Activated CD4-positive, alpha-beta T cell treated with anti-CD3 and anti-CD28 coated beads for 1 hour (primary cell): ENCODE measurements at places on chromosomes 12 and 14.

- DNase-seq = no peak
Measured at GRCh38 chr12:120249875-120250795, 15.4 kb downstream of the PXN start.

- DNase-seq = no peak
Measured at GRCh38 chr12:65287426-65287825, 8.9 kb downstream of the MSRB3 start.

- no peak for DNase-seq
Measured at GRCh38 chr14:75833326-75834020, 148.3 kb downstream of the TGFB3 start.

DNA sequence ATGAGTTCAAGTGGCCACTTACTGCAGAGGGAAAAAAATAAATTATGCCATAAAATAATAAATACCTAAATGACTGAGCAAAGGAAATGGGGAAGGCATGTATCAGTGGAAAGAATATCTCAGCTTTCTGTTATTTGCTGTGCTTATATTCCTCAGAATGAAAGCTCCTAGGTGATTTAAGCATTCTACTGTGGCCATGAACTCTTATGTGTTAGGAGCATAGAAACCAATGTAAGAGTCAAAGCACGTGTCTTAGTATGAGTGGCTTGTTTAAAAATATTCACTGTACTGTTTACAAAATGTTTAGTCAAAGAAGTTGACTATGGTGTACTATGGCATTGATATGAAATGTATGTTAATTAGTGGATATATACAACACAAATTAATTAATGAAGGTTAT is 59.0 kb upstream of the RTL1 start:
- DNase-seq = no peak

- DNase-seq = no peak
Measured at GRCh38 chr14:62301911-62302310, 539.7 kb downstream of the SNAPC1 start.

- no peak for DNase-seq
Measured at GRCh38 chr12:46187023-46187422, 81.8 kb downstream of the SLC38A1 start.

- no peak for DNase-seq
Measured at GRCh38 chr12:15323480-15323879, 1.2 kb downstream of the PTPRO start.

DNA sequence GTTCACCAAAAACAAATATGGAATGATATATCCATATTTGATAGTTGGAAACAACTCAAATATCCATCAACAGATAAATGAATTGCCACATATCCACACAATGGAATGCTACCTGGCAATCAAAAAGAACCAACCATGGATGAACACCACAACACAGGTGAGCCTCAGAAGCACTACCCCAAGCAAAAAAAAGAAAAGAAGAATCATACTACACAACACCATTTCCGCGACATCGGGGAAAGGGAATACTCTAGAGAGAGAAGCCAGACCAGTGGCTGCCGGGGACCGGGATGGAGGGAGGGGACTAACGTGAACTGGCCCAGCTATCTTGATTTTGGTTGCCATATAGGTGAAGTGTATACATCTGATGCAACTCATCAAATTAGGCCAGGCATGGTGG is 41.4 kb downstream of the SCARB1 start:
- DNase-seq = no peak

GRCh38 chr14:32764131-32764530 is 174.5 kb upstream of the NPAS3 start:
- DNase-seq = no peak

DNA sequence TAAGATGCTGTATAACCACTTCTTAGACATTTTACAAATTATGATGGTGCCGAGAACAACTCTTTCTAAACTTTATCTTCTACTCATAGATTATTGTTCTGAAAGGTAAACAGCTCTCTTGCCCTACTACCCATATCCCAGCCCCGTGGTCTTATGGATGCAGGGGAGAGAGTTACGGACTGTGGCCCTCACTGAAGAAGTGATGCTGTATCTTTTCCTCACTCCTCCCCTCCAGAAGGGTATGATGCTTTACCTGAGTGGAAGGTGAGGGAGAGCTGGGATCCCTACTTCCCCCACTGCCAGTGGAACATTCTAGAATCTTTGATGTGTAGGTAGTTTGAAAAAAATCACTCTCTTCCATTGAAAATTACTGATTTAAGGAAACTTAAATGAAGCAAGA is 3.5 kb downstream of the TSHR start:
- DNase-seq = no peak

- DNase-seq = no peak
Measured at GRCh38 chr12:114858388-114859146, 174.6 kb upstream of the TBX3 start.

GRCh38 chr14:51119411-51120051 is 24.6 kb upstream of the TRIM9 start:
- DNase-seq = no peak

DNA sequence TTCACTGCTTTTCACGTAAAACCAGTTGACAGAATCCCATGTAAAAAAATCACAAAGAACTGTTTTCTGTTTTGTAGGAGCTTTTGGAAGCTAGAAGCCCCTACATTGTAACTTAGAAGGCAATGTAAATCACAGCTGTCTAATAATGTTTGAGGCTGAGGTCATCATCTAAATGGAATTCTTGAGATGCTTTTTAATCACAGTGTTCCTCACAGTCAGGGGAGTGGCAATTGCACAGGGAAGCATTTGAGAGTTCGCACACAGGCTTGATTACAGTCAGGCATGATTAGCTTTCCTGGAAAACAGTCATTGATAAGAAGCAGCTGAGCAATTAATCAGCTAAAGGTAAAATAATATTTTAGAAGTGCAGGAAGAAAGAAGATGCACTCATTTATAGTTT is 2.9 kb downstream of the SLC17A8 start:
- DNase-seq = no peak

DNA sequence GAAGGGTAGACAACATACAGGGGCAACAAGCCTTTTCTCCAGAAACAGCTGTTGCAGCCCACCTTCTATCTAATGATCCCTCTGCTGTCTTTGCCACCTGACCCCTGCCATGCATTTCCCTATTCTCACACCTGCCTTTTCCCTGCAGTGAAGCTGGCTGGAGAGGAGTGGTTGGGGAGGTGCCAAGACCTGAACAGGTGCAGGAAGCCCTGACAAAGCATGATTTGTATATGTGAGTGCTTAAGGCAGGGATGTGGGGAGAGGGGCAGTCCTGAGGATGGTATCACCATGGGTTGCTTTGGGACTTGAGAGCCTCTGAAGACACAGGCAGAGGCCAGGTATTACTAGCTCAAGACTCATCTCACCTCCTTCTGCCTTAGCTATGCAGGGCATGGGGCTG is 2.9 kb upstream of the PFDN5 start:
- no peak for DNase-seq

GRCh38 chr12:68158432-68158831 is 1.1 kb downstream of the IFNG start:
- no peak for DNase-seq

DNA sequence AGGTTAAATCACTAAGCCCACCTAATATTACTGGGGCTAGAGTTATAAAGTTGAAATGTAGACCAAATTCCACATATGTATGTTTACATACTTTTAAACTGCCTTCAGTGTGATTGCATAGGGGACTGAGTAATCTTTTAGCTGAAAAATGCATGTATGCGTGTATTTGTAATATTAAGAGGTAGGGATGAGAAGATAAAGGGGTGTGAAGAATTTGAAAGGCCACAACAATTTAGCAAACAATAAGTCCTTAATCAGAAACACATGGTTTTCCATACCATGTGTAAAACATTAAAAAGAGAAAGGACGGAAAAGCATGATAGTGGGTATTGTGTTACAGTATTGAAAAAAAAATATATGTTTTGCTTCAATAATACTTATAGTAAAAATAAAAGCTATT is 919.9 kb upstream of the FLRT2 start:
- DNase-seq = no peak

DNA sequence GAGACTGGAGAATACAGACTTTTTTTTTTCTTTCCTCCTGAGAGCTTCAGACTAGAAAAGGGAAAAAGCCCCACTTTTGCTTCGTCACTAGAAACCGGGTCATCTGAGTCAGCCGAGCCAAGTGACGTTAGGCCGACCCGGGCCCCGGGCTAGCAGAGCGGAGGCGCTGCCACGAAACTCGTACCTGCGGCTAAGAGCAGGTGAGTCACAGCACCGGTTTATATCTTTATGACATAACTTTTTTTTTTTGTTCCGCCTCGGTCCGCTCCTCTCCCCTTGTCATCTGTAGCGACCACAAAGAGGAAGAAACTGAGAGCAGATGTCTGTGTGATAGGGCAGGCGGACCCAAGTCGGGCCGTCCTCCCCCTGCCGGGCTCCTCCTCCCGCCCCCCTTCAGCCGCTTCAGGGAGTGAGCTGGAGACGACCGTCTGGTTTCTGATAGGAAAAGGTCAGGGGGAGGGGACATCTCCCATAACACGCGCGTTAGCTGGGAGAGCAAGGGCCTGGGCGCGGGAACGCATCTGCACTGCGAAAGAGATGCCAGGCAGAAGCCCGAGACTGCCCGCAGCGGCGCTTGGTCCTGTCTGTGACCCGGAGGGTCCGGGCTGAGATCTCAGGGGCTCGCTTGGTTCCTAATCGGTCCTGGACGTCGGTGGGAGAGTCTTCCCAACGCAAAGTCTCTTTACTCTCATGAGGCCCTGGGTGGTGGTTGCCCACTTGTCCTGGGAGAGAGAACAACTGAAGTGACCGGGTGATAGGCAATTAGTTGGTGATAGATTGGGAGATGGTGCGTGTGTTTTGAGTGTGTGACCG is 586 bp downstream of the TTC6 start:
- peak; percentile 35 for DNase-seq

DNA sequence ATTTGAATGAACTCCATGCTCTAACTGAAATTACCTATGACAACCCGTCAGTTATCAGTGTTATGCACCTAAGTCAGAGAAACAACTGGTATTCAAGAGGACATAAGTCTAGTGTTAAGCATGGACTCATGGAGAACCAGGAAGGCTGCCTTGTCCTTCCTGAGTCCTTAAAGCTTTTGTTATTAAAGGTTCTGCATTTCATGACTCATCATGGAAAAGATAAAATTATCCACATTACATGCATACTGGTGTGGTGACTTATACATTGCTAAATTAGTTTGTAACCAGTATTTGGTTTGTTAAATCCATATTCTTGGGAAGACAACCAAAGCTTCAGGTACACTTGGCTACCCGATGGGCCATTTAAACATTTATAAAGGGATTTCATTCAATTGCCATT is 6.5 kb upstream of the OR4E1 start:
- DNase-seq = no peak

DNA sequence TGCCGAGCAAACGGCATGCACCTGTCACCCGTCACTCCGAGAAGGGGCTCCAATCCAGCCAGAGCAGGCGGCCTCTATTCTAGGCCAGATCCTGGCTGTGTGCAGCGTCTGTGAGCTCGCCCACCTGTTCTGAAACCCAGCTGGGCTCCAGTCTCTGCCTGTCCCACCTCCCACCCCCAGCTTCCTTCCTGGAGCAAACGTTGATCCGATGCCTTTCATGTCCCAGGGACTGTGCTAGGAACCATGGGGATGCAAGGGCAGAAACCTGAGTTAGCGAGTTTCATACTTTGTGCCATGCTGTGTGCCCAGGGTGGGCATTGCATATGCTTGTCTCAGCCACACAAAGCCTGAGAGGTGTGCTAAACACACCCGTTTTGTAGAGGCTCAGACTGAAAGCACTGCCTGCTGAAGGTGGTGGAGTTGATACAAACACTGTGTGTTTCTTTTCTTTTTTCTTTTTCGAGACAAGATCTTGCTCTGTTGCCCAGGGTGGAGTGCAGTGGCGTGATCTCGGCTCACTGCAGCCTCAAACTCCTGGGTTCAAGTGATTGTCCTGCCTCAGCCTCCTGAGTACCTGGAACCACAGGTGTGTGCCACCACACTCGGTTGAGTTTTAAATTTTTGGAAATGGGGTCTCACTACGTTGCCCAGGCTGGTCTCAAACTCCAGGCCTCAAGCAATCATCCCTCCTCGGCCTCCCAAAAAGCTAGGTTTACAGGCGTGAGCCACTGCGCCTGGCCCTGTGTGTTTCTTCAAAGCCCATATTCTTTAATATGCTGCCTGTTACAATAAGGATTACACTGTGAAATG is 84.1 kb upstream of the MED13L start:
- DNase-seq = no peak

DNA sequence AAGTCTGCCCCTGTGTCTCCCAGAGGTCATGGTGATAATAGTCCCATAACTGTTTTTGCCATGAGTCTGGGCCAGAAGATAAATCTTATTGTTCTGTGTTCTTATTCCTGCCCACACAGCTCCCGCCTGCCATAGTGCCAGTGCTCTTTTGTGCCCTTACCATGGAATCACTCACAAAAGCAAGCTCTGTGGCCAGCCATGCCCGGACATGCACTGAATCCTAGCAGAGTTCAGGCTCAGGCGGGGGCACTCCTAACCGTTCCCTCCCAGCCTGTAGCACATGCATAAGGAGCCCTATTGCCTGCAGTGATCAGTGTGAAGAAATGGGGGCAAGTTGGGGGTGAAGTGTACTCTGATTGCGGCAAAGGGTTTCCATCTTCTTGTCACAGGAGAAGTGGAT is 33.3 kb downstream of the DHRS2 start:
- DNase-seq = no peak

- no peak for DNase-seq
Measured at GRCh38 chr14:104521816-104522745, 57.5 kb upstream of the C14orf180 start.

DNA sequence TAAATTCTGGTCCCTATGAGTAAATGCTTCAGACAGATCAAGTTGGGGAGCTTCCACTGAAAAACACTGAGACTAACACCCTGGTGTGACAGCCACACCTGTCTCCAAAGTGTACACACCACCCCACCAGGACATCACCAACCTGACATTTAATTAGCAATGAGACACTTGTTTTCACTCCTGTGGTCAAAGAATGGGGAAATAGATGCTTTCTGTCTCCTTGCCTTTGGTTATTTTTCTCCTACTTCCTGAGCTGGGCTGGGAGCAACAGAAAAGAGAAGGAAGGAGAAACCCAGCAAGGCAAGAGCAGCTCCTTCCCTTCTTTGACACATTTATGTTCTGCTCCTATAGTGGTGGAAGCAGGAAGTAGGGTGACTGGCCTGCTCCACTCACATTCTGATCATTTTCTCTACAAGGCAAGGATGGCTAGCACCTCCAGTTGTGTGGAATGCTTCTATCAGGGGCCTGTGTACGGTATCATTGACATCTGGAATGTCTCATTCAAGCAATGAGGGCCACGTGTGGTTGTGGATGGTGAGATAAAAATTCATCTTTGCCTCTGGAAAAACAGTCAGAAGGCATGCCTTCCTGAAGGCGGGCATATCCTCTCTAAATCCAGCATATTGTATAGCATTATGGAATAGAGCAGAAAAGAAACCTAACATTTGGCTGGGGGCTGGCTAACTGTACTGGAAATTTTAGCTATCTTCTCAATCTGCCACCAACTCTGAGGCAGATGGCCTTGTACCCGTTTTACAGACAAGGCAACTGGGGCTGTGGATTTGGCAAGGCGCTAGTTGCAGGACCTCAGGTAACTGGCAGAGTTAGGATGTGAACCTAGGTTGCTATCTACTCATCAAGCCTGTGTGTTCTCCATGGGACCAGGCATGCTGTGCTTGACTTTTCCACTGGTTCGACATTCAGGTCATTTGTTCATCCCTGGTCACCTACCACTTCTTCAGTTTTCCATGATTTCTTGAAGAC is 24.8 kb upstream of the LGALS3 start:
- DNase-seq = no peak
